ENCODE measurements at places on chromosomes 7 and 10.

GRCh38 chr10:33334153-33334804 lies at the start of gene NRP1:
Gene NRP1 (minus strand): TSS chr10:33334667. CDS start chr10:33334382, 285 bp downstream.
- no peak for DNase-seq

DNA sequence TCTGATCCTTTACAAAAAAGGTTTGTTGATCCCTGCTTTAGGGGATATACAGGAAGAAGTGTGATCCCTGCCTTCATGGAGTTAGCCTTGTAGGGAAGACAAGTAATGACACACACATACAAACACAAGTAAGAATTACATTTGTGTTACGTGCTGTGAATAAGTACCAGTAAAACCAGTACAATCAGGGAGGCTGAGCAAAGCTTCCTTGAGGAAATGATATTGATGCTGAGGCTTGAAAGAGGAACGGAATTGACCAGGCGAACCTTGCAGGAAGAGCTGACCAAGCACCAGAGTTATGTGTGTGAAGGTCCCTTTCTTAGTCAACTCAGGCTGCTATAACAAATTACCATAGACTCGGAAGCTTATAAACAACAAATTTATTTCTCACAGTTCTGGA lies 83.6 kb upstream of the CACUL1 start:
- no peak for DNase-seq

DNA sequence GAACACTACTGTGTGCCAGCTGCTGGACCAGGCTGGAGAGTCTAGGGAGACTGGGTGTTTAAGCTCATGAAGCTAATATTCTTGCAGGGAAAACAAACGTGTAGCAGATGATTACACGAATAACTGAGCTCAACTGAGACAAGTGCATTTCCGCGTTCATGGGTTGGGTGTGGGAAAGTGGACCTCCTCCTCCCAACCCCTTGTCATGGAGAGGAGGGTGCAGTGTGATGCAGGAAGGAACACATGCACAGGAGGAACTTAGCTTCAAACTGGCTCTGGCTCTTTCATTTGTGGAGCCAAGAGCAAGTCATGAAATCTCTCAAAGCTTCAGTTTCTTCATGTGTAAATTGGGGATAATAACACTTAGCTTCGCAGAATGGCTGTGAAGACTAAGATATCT lies 204.3 kb downstream of the ARHGAP12 start:
- no peak for DNase-seq

- no peak for DNase-seq
These were observed 9.3 kb downstream of the DIP2C start for GRCh38 chr10:680146-680545.

DNA sequence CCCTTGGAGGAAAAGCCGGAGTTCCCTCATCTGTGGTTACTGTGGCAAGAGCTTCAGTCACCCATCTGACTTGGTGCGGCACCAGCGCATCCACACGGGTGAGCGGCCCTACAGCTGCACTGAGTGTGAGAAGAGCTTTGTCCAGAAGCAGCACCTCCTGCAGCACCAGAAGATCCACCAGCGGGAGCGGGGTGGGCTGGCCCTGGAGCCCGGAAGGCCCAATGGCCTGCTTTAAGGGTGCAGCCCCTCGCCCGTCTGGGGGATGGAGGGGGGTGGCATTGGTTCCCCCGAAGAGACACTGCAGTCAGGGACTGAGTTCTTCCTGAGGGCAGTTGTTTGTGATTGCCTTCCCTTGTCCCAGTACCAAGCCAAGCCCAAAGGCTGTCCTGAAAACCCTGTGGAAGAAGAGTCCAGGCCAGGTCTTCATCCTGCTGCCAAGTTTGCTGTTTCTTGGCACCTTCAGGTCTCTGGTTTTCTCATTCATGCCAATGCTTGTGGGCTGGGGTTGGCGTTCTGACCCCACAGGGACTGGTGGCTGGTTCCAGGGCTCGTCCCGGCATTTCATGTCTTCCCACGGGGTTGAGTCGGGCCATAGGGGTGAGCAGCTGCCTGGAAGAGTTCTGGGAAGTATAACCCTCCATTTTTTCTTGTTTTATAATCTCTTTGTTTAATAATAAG lies 7.7 kb upstream of the ZNF783 start:
- DNase-seq: no peak

DNA sequence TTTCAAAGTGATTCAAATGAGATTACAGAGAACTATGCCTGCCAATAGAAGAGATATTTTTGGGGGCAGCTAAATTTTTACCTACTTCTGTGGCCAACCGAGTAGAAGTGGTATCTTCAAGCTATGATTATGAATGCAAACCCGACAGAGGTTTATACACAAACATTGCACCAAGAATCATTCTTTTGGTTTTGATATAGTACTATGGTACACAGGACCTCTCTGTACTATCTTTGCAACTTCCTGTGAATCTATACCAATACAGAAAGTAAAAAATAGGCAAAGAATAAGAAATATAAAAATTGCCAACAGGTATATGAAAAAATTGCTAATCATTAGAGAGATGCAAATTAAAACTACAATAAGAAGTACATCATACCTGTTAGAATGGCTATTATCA lies 103.2 kb upstream of the VIPR2 start:
- no peak for DNase-seq

GRCh38 chr7:409339-410281 lies 110.0 kb downstream of the PDGFA start:
- DNase-seq: peak; percentile 41

DNA sequence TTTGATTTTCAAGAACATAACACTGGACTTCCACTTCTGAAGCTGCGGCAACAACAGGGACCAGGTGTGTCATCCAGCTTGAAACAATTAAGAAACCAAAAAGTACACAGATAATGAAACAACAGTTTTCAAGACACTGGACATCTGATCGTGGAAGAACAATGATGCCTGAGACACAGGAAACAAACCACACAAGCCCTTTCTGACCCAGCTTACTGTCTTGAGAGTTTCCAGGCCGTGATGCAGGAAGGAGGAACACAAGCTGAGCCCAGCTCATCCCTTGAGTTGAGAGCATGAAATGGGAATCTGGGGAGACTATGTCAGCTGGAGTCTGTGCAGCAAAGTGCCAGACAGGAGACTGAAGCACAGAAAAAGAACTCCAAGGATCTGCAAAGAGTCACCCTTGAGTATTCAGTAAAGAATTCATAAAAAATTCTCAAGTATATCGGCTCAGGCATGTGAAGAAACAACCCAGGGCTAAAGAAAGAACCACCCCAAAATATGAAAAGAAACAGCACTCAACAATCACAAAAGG lies 91.6 kb downstream of the RNF32 start:
- no peak for DNase-seq

GRCh38 chr10:36725581-36726520 lies 399.5 kb upstream of the ANKRD30A start:
- DNase-seq: peak; percentile 40

DNA sequence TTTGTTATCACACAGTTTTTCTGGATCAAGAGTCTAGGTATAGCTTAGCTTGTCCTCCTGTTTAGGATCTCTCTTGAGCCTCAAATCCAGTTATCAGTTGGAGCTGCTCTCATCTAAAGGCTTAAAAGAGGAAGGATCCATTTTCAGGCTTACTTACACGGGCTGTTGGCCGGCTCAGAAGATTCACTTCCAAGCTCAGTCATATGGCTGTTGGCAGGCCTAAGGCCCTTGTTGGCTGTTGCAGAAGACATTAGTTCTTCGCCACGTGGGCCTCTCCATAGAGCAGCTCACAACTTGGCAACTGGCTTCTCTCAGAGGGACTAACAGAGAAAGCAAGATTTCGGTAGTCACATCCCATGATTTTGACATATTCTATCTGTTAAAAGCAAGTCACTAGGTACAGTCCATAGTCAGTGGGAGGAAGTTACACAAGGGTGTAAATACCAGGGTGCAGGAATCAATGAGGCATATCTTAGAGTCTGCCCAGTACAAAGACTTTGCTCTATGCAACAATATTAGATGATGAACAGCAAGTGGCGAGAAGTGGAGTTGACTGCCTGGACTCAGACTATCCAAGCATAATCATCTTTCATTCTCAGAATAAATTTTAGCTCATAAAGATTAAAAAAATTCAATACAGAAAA lies 280.1 kb upstream of the MBL2 start:
- DNase-seq: no peak

GRCh38 chr10:82680608-82681007 lies 805.6 kb downstream of the NRG3 start:
- no peak for DNase-seq

- no peak for DNase-seq
These were observed 310.6 kb upstream of the MGMT start for GRCh38 chr10:129156406-129156805.

DNA sequence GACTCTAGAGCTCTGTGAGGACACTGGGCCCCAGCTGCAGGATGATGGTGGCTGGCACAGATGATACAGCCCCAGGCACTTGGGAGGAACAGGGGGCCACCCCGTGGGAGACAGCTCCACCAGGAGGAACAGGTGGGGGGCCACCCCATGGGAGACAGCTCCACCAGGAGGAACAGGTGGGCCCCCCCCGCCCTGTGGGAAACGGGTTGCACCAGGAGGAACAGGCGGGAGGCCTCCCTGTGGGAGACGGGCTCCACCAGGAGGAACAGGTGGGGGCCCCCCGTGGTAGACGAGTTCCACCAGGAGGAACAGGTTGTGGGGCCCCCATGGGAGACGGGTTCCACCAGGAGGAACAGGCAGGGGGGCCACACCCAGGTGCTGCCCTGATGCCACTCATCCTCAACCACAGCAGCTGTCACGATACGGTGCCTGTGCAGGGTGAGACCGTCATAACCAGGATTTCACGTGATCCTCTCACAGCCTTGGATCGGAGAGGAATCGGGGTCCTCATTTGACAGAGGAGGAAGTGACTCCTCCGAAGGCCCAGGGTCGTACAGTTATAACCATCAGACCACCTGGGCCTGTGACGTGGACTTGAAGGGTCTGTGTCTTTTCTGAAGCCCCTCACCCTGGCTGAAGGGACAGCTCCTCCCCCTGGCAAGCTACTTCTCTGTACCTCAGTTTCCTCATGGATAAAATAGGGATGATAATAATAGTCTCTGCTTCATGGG lies 49.2 kb upstream of the NANOS1 start:
- DNase-seq: no peak

Data from left kidney (tissue), 8 donors.